ENCODE measurements at places on chromosomes 2 and 18.

- no peak for DNase-seq
Measured at GRCh38 chr2:211760103-211760502, 778.5 kb downstream of the ERBB4 start.

GRCh38 chr18:12645254-12645653, 12.7 kb downstream of the SPIRE1 start:
- DNase-seq: no peak

GRCh38 chr2:227295806-227296205, 29.2 kb upstream of the MFF start:
- DNase-seq: no peak

GRCh38 chr2:113229795-113230194, 48.9 kb downstream of the PAX8 start:
- no peak for DNase-seq

DNA sequence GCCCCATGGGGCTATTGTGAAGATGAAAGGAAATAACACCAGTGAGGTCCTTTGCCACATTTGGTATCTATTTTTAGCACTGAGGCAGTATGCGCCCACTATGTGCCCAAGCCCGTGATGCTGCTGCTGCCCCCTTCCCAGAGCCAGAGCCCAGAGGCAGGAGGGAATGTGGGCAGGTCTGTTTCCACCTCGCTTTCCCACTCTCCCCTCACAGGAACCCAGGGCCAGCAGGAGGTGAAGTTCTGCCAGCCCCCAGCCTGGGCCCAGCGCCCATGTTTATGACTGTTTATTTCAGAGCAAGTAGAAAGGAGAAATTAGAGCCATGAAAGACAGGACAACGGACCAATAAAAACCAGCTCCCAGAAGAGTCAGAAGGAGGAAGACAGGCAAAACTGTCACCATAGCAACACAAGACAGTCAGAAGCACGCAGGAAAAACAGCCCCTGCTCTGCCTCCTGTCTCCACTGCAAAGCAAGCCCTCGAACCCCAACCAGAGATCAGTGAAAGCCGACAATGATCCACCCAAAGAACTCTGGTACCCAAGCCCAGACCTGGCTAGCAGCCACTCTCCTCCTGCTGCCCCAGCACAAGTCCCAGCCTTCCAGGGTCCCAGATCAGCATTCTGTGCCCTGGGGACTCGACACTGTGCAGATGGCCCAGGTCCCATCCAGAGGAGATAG, 1.4 kb downstream of the CYRIA start:
- no peak for DNase-seq
